SK-N-MC (cell line): ENCODE measurements at places on chromosomes 7 and 10.

GRCh38 chr7:87797798-87798403, 78.3 kb downstream of the SLC25A40 start:
- peak; percentile 16 for DNase-seq

DNA sequence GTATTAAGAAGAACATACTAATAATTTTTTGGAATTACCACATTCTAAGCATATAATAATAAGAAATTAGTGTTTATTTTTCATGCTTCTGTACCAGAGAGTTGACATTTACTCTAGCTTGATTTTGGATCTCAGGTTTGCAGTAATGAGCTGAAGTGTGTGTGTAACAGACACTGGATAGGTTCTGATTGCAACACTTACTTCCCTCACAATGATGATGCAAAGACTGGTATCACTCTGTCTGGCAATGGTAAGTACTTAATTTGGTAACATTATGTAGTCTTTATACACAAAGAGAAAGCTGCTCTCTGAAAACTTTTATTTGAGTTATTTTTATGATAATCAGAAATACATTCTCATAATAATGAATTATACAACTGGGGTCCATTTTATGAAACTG, 54.1 kb downstream of the SRI start:
- no peak for DNase-seq

- DNase-seq: no peak
These were observed 628 bp downstream of the MRPS33 start for GRCh38 chr7:141014125-141014523.

DNA sequence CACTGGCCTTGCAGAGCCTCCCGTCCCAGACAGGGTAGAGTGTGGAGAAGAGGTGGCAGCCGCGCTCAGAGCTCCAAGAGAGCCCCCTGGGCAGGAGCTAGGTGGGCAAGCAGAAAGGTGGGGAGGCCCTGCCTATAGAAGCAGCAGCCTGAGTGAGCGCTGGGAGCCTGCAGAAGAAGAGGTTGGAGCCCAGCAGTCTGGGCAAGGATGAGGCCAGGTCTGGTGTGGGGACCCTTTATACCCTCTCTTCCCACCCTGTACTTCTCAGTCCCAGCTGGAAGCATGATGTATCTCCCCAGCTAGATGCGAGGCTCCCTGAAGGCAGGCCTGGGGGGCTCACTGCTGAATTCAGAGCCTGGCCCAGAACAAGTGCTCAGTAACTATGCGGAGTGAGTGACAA, 44.5 kb upstream of the ZMIZ1 start:
- DNase-seq: no peak

DNA sequence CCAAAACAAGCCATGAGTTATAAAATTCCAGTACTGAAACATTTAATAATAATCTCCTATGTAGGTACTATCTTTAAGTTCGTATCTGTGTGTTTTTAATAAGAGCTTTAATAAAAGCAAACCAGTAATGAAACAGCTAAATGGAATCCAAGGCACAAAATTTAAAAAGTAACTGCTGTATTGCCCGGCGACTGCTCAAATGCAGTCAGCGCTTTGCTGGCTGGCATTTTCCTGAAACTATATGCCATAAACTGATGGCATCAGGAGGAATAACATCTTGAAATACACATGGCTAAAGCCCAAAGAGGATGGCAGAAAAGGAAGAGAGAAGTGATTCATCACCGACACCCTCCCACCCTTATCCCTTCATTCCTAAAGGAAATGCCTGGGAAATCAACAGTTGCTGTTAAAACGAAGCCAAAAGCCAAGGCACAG, 133.1 kb downstream of the CUBN start:
- no peak for DNase-seq

GRCh38 chr10:24255115-24255880, 46.4 kb downstream of the KIAA1217 start:
- no peak for DNase-seq

DNA sequence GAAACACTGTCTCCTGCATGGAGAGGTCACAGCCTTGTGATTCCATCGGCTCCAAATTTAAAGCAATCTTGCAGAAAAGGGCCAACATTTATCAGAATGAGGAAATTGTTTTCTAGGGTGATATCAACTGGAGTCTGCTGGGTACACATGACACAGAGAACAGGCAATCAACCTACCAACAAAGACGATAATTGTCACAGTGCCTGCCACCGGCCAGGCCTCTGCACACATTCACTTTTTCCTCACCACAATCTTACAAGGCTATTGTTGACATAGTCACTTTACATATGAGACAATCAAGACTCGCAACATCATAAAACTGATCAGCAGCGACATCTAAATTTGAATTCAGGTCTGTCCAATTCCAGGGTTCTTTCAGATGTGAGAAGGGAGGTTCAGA, 189.4 kb downstream of the KCNMA1 start:
- no peak for DNase-seq

- DNase-seq: no peak
These were observed 55.3 kb upstream of the MGMT start for GRCh38 chr10:129411772-129412171.

- no peak for DNase-seq
These were observed 675.3 kb downstream of the INHBA start for GRCh38 chr7:41027428-41028115.

DNA sequence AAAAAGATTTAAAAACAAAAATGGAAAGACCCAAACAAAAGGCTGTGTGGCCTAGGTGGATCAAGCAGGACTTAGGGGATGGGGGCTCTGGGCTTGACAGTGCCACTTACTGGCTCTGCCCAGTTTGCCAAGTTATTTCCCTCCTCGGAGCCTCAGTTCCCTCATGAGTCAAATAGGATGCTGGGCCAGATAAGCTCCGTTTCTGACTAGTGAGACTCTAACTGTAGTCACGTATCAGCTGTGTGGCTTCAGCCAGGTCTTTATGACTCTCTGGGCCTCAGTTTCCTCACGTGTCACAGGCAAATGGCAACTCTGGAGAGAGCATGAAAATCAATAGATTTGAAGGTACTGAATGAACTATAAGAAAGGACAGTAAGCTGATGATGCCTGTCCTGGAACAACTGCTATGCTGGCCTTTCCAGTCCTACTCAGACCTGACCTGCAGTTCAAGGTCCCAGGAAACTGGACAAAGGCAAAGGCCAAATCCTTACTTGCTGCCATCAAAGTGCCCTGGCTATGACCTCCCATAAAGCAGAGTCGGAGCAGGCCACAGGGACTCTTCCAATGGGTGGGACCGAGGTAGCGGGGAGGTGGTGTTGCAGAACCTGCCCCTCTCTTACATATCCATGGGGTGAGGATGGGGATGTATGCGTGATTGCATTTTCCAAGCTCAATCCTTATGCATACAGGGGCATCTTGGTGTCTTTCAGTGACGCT, 27.0 kb downstream of the FAM53B start:
- no peak for DNase-seq

- no peak for DNase-seq
These were observed 21.7 kb upstream of the SMO start for GRCh38 chr7:129166745-129167144.

GRCh38 chr7:159007996-159008389, 136.7 kb downstream of the VIPR2 start:
- no peak for DNase-seq

- no peak for DNase-seq
These were observed 75.1 kb downstream of the NHLRC2 start for GRCh38 chr10:113929522-113929921.

DNA sequence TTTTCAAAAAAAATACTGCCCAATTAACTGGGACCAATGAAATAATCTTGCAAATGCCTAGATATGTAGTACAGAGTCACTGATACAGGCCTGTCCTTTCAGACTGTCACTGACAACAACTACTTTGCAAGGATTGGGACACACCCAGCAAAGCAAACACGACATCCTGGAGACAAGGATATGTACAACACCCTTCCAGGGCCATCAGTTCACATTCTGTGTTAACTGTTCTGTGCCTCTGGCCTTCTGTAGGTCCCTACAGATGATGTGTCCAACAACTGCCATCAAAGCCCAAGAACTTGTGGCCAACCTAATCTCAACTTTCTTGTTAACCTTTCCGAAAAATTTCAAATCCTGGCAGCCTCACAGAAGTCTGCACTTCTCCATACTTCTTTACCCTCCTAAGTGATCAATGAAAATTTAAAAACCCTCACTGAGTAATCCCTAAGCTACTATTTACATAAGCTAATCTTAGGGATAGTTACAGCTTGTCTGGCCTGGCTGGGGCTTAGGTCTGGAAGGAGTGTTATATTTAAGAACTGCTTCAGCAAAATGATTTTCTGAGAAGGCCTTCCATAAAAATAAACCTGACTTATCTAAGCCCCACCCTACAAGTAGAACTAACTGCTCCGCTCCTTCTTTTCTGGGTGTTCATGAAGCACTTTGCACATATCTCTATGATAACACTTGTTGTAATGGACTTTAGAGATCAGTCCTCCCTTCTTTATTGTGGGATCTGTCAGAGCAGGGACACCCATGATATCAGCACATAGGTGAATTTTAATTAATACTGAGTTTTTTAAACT, 21.0 kb downstream of the COBL start:
- no peak for DNase-seq

GRCh38 chr10:62308101-62308500, 39.5 kb upstream of the RTKN2 start:
- DNase-seq: no peak

DNA sequence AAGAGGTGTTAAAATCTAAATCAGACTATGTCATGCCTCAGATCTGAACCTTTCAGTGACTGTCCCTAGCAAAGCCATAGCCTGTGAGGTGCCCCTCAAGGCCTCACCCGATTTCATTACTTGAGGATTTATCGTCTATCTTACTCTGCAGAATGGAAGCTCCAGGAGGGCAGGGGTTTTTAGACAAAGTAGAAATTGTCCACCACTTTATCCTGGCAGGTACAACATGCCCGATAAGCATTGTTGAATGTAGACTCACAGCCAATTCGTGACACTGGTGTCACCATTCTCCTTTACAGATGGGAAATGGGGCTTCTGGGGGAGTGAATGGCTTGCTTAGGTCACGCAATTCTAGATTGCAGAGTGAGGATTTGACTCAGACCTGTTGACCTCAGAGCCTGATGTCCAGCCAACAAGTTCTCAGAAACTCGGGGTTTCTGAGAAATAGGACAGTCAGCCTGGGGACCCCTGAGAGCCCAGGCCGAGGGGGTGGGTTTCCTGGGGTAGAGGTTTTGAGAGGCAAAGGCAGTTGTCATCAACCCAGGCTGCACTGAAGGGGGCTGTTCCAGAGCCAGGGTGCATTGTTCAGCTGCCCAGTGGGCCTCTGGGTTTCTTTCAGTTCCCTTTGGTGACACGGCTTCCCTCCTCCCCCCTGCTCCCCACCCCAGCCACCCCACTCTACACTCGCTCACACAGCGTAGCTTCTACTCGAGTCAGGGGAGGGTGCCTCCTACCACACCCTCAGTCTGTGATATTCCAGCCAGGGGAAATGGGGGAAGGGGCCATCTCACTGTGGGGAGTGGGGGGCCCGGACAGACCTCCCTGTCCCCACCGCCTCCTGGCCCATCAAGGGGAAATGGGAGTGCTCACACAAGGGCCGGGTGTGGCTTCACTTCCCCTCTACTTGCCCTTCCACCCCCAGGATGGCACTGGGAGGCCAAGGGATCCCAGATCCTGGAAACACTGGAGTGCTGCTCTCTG, 3.1 kb upstream of the IRF5 start:
- DNase-seq: no peak
